ENCODE measurements at places on chromosomes 11 and 22. TPM values are rescaled to one million over a fixed set of nuclear protein-coding genes. Genes with fewer than 3 reads are reported as not detected.

DNA sequence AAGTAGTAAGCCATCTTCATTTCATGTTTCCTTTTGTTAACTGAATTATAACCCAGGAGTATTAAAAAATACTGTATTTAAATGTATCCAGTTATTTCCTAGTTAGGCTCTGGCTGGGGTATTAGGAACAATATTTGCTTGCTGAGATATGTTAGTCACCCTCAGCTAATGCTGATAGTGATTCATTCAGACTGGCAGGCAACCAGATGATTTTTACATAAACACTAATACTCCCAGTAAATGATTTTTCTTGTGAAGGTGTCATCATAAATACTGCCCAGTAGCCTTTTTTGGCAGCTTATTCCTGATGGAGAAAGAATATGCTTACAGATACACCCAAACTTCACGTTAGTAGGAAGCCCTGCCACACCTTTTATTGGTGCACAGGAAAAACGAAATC is 8.1 kb downstream of the YWHAH start:
- peaks cover 18% of the 10 kb centered on the region for H3K4me1 ChIP-seq
- H3K27ac ChIP-seq = peak overlapping the region; percentile 52
- no peak overlapping the region for H3K4me3 ChIP-seq
- DNase-seq = no peak

GRCh38 chr11:18798799-18799469 is 7.3 kb upstream of the PTPN5 start:
- no peaks in the 10 kb centered on the region for H3K4me1 ChIP-seq
- H3K27ac ChIP-seq = no peak overlapping the region
- DNase-seq = no peak
- H3K4me3 ChIP-seq = no peak overlapping the region

The TSPO gene
- total RNA-seq = 468 TPM

- no peaks in the 10 kb centered on the region for H3K36me3 ChIP-seq
- DNase-seq = no peak
- no peaks in the 10 kb centered on the region for H3K4me1 ChIP-seq
- H3K27ac ChIP-seq = no peak overlapping the region
- no peak overlapping the region for H3K4me3 ChIP-seq
These were observed 3.1 kb upstream of the COMMD9 start for GRCh38 chr11:36292311-36292722.

DNA sequence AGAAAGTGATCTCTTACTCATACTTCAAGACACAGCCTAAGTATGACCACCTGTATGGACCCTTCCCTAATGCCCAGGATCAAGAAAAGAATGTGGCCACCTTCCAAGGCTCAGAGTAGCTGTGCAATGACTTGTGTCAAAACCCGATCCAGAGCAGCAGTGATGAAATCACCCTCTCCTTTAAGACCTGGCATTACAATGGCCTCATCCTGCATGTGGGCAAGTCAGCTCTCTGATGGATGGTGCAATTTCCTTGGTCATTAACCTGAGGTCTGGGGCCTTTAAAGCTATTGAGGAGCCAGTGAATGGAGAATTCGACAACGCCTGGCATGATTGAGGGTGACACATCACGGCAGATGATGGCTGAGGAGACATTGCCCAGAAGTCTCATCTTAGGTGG is 9.1 kb upstream of the TUBA8 start:
- H3K27me3 ChIP-seq = no peaks in the 10 kb centered on the region
- no peak overlapping the region for H3K4me3 ChIP-seq
- H3K36me3 ChIP-seq = no peaks in the 10 kb centered on the region
- H3K4me1 ChIP-seq = no peaks in the 10 kb centered on the region

DNA sequence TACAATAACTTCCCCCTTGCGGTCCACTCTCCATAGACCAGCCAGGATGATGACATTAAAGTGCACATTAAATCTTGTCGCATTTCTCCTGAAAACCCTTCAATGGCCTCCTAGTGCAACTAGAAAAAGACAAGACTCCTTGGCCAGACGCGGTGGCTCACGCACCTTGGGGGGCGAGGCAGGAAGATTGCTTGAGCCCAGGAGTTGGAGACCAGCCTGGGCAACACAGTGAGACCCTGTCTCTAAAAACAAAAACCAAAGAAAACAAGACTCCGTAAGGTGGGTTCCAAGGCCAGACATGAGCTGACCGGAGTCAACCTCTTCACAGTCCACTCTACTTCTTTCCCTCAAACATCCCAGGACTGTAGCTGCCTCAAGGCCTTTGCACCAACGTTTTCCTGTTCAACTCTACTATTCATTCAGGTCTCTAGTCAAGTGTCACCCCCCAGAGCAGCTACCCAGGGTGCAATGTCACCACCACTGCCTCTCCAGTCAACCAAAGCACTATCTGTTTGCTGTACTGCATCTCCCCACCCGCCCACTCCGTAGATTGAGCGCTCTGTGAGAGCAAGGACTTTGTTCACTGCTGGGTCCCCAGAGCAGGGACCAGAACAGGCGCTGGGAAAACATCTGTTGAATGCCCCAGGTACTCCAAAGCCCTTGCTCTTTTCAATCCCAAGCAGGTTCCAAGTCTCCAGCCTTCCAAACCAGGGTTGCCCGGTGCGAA is 739 bp downstream of the ZMAT5 start:
- peak overlapping the region; percentile 91 for H3K4me3 ChIP-seq
- no peaks in the 10 kb centered on the region for H3K36me3 ChIP-seq
- H3K27ac ChIP-seq = peak overlapping the region; percentile 92
- DNase-seq = no peak
- H3K4me1 ChIP-seq = peaks cover 10% of the 10 kb centered on the region

- H3K27me3 ChIP-seq = no peaks in the 10 kb centered on the region
- no peak overlapping the region for H3K27ac ChIP-seq
- H3K4me1 ChIP-seq = no peaks in the 10 kb centered on the region
- DNase-seq = no peak
- no peak overlapping the region for H3K4me3 ChIP-seq
- no peaks in the 10 kb centered on the region for H3K36me3 ChIP-seq
These were observed 10.6 kb downstream of the CTSF start for GRCh38 chr11:66557733-66558326.

The PANX1 gene
- total RNA-seq = 20.3 TPM

- H3K27ac ChIP-seq = no peak overlapping the region
- no peak for DNase-seq
- no peaks in the 10 kb centered on the region for H3K4me1 ChIP-seq
- no peak overlapping the region for H3K4me3 ChIP-seq
- no peaks in the 10 kb centered on the region for H3K36me3 ChIP-seq
These were observed 250.7 kb upstream of the ARHGAP20 start for GRCh38 chr11:110962921-110963320.

DNA sequence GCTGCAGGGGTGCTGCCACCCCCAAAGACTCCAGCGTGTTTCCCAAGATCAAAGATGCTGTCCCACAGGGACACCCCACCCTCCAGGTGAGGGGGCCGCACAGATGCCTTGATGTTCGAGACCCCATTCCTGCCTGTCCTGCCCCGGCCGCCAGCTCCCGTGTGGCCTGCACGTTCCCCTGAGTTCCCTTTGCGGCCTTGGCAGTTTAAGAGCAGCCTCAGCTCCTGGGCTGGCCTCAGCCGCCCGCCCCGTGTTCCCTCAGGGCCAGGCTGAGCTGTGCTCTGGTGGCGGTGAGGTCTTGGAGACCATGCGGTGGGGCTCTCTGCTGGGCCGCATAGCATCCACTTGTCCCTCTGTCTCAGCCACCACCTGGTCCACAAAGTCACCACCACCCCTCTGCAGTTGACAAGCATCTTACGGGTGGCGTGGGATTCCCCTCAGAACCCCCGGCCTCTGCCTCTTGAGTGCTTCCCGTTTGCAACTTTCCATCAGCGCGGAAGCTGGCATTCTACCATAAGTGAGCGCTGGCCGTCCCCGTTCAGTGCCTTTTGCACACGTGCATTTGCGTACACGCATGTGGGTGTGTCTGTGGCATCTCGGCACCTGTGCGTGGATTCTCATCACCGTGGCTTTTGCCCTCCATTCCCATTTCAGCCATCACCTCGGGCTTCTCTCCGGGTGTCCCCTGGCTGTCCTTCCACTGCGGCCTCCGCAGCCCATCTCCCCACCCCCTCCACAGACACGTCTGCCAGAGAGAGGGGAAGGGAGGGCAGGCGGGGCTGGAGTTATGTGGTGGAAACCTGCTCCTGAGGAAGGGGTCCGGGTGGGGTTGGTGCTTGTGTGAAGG is 35.9 kb downstream of the CTTN start:
- no peaks in the 10 kb centered on the region for H3K27me3 ChIP-seq
- DNase-seq = no peak
- no peak overlapping the region for H3K4me3 ChIP-seq
- peaks cover 14% of the 10 kb centered on the region for H3K36me3 ChIP-seq
- no peaks in the 10 kb centered on the region for H3K4me1 ChIP-seq

DNA sequence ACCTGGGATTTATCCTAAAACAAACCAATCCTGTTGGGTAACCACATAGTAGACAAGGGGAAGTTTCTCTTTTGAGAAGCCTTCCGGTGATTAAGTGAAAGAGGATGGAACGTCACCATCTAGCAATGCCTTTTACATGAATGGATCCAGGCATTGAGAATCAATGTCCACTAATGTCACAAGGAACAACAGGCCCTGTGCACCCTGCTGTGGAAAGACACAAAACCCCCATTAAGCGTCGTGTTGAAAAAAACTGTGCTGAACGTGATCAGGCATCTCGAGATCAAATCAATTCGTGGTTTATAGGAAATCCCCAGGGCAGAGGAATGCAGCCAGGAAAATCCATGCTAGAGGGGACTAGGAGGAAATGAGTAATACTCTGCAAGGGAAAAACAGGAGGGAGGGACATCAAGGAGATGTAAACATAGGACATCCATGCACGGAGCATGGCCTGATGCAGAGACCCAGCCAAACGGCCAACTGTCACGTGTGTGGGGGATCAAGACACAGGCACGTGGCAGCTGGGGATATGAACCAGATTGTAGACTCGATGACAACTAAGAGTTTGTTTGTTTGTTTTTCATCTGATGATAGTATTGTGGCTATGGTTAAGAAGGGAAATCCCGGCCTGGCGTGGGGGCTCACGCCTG is 38.6 kb upstream of the CARS1 start:
- peak overlapping the region; percentile 57 for H3K27ac ChIP-seq
- no peaks in the 10 kb centered on the region for H3K36me3 ChIP-seq
- no peak overlapping the region for H3K4me3 ChIP-seq
- no peaks in the 10 kb centered on the region for H3K4me1 ChIP-seq
- no peaks in the 10 kb centered on the region for H3K27me3 ChIP-seq

DNA sequence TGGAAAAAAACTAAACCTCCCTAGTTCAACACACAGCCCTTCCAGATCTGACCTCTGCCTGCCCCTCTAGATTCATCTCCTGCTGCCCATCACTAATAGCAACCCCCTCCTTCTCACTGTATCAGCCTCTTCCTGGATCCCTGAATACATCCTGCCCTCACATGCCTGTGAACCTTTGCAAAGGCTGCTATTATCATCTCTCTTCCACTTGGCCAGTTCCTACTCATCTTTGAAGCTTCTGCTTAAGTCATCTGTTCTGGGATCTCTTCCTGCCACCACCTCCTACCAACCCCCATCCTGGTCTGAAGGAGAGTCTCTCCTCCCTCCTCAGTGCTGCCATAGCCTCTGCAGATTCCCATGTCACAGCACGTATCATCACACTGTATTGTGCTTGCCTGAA is 38.0 kb upstream of the AMOTL1 start:
- no peak overlapping the region for H3K4me3 ChIP-seq
- H3K4me1 ChIP-seq = no peaks in the 10 kb centered on the region
- no peaks in the 10 kb centered on the region for H3K36me3 ChIP-seq
- H3K27me3 ChIP-seq = no peaks in the 10 kb centered on the region
- no peak overlapping the region for H3K27ac ChIP-seq

The SEPTIN3 gene
- total RNA-seq = 1.6 TPM

DNA sequence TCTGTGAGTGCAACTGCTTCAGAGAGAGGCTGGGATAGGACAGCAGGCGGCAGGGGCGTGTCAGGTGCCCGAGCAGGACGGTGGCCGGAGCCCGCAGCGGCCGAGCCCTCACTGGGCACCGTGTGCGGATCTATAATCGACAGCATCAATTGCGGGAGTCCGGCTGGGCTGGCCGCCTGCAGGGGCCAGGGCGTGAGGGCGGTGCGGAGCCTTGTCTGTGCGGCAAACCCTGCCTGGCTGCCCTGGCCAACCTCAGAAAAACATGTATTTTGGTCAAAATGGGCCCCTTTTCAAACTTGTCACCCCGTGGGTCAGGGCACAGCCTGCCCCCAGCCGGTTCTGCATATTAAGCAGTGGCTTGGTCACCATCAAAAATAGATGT is 91.3 kb upstream of the KCNQ1OT1 start:
- H3K4me3 ChIP-seq = peak overlapping the region; percentile 60
- no peaks in the 10 kb centered on the region for H3K4me1 ChIP-seq
- H3K27ac ChIP-seq = no peak overlapping the region

The KCNE3 gene
- 3.6 TPM for total RNA-seq

- H3K27ac ChIP-seq = no peak overlapping the region
- no peaks in the 10 kb centered on the region for H3K36me3 ChIP-seq
These were observed 148.5 kb downstream of the GRIK4 start for GRCh38 chr11:120660024-120660565.

The RBMXL2 gene
- total RNA-seq = not detected

The MAPK8IP2 gene
- total RNA-seq = 2.0 TPM

The OR51E2 gene
- total RNA-seq = not detected

DNA sequence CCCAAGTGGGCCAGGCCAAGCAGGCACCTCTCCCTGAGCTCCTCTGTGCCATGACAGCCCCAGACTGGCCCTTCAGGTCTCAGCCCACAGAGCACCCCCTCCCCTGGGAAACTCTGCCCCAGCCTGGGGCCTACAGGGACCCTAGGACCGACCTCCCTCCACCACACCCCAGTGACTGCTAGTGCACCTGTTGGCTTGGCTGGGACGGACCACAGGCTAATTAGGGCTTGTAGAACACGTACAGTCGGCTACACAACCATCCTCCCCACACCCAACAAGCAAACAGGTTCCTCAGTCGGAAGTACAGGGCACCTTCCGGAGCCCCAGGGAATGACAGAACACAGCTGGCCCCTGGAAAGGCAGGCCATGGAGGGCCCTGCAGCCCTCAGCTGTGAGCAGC is 4.3 kb downstream of the SBF1 start:
- no peaks in the 10 kb centered on the region for H3K36me3 ChIP-seq
- DNase-seq = no peak
- H3K27ac ChIP-seq = peak overlapping the region; percentile 15
- peaks cover 16% of the 10 kb centered on the region for H3K4me1 ChIP-seq

The GRAP2 gene
- total RNA-seq = 8.0 TPM

GRCh38 chr11:65448418-65449105 is 26.0 kb downstream of the NEAT1 start:
- H3K27me3 ChIP-seq = no peaks in the 10 kb centered on the region
- peaks cover 3% of the 10 kb centered on the region for H3K4me1 ChIP-seq
- peak overlapping the region; percentile 3 for H3K27ac ChIP-seq
- no peaks in the 10 kb centered on the region for H3K36me3 ChIP-seq

The THRSP gene
- 5.7 TPM for total RNA-seq

- H3K4me3 ChIP-seq = no peak overlapping the region
- no peak for DNase-seq
- H3K4me1 ChIP-seq = no peaks in the 10 kb centered on the region
- peaks cover 5% of the 10 kb centered on the region for H3K27me3 ChIP-seq
These were observed 997 bp upstream of the CDHR5 start for GRCh38 chr11:625636-626268.
